ENCODE measurements at places on chromosomes 6 and 20.

DNA sequence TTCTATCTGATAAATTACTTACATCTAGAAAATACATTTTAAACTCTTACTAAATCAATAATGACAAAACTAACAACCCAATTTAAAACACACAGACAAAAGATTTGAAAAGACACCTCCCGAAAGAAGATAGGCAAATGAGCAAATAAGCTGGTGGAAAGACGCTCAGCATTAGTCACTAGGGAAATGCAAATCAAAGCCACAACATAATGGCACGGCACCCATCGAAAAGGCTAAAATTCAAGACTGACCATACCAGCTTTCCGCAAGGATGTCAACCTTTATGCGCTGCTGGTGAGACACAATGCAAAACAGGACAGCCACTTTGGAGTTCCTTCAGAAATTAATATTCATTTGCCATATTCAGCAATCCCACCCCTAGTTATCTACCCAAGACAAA is 25.9 kb downstream of the TAF4 start:
- DNase-seq, result no peak

DNA sequence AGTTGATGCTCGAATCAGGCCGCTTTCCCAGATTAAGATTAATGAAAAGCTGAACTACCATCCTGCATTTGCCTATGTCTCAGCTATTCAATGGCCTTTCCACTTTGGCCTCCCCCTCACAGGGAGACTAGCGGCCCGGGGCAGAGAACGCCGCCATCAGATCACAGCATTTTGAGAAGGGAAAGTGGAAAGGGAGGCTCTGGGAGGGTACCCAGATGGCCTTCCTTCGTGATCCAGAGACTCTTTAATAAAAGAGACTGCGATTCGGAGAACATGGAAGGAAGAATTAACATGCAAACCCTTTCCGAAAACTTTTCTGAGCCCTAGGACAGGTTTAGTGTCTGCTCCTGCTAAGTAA is 533 bp downstream of the MRPS18A start:
- no peak for DNase-seq

DNA sequence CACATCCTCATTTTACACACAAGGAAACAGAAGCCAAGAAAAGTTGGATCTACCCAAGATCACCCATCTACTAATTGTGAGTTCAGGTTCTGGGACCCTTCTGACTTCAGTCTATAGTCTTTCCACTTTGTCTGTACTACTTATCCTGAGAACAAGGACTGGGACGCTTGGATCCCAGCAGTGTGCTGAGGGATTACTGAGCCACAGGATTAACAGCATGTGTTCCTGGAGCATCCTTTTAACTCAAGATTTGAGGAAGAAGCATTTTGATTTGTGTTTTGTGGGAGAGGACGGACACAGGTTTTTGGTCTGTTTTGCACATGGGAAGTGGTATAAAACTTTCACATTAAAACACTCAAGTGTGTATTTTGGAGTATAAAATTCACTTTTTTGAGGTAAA is 4.4 kb downstream of the ENPP4 start:
- no peak for DNase-seq

- no peak for DNase-seq
Observed at GRCh38 chr6:128412680-128413079, 107.7 kb downstream of the PTPRK start.

Data from effector memory CD4-positive, alpha-beta T cell (primary cell).